ENCODE measurements at places on chromosomes 13 and 19. TPM values are rescaled to one million over a fixed set of nuclear protein-coding genes. Genes with fewer than 3 reads are reported as not detected.

GRCh38 chr19:16779539-16780163, 49.5 kb upstream of the SIN3B start:
- DNase-seq = no peak

GRCh38 chr19:3931041-3931440, 1.8 kb upstream of the NMRK2 start:
- no peak for DNase-seq

- no peak for DNase-seq
These were observed 57.7 kb downstream of the ING1 start for GRCh38 chr13:110771194-110771593.

GRCh38 chr19:4807188-4807587, 15.7 kb downstream of the FEM1A start:
- no peak for DNase-seq

- DNase-seq = peak; percentile 32
These were observed 151.7 kb downstream of the DLEU7 start for GRCh38 chr13:50691681-50692263.

GRCh38 chr13:52665325-52665724, 12.7 kb downstream of the SUGT1 start:
- DNase-seq = no peak

DNA sequence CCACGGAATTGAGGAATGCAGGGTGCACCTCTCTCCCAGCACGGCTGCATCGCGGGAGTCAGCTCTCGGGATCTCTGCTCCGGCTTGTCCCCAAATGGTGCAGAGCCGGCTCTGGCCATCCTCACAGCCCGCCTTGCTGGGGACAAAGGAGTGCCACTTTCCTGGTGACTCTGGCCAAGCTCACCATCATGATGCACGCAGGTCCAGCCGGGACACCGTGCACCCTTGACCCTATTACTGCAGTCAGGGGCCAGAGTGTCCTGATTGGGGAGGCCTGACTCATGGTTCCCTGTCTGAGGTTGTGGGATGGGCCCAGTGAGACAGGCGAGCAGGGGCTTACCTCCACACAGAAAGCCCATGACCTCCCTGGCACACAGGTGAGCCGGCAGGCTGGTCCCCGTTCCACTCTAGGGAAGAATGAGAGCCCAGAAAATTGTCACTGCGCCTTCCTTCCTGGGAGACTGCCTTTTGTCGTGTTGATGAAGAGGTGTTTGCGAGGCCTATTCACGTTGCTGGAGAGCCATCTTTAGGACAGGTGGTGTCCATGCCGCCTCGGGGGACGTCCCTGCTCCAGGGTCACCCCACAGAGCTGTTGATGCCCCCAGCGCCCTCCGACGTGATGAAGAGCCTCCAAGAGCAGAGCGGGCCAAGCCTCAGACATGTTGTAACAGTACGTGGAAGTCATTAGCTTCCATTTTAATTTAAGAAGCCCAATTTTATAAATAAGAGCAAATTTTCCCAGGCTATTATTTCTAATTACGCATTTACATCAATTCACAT, 18.5 kb upstream of the VSTM2B start:
- no peak for DNase-seq

DNA sequence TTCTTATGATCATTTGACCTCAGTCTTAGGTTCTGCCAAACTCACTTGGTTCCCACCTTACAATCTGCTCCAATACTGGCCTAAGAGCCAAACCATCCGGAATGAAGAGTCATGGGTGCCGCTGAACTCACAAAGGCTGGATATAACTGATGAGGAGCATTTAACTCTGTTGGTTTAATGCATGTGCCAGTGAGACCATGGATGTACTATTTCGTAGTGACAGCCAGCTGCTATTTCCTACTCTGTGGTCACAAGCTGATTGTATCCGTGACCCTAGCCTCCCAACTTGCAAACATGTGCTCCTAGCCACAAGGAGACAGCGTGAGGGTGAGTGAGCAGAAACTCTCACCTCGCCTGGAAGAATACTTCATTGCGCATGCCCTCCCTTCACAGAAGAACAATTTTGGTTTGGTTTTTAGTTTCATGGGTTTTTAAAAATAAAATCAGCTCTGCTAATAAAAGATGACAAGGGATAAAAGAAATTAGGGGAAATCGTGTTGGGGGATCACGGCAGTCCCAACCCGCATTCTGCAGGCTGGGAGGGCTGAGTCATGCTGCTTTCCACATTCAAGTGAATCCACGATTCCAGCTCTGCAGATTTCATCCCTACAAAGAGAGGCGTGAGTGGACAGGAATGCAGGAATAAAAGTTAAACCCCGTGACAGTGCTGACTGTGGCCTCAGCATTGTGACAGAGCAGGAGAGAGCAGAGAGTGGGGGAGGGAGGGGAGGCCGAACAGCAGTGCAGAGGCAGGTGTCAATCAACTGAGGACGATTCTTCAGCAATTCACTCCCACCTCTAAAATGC, 66.8 kb upstream of the RAP2A start:
- no peak for DNase-seq

DNA sequence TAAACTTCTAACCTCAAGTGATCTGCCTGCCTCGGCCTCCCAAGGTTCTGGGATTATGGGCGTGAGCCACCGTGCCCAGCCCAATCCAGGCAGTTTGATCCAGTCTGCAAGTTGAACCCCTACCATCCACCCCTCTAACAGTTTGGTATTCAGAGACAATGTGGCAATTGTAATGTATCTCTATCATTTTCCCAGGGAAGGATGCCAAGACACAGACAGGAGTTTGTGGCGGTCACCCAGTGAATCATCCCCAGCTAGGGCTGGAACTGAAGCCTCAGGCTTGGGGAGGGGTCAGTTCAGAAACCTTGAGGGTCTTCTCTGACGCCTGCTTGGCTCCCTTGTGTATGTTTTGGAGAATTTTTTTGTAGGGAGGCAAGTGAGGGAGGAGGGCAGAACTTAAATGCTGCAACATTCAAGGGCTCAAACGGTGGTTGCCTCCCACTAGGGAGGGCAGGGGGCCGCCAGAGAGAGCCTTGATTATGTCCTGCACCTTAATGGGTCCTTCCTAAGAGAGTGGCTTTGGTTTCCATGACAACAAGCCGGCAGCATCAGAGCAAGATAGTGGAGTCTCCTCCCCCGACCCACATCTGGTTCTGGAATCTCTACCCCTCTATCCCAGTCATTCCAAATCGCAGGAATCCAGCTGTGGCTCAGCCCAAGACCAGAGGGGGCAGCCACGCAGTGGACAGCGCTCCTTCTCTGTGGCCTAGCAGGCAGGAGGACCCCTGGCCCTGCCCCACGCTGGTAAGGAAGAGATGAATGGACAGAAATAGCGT, 14.9 kb upstream of the FEM1A start:
- no peak for DNase-seq

GRCh38 chr13:102012299-102013293, 389.3 kb downstream of the FGF14 start:
- DNase-seq = no peak

DNA sequence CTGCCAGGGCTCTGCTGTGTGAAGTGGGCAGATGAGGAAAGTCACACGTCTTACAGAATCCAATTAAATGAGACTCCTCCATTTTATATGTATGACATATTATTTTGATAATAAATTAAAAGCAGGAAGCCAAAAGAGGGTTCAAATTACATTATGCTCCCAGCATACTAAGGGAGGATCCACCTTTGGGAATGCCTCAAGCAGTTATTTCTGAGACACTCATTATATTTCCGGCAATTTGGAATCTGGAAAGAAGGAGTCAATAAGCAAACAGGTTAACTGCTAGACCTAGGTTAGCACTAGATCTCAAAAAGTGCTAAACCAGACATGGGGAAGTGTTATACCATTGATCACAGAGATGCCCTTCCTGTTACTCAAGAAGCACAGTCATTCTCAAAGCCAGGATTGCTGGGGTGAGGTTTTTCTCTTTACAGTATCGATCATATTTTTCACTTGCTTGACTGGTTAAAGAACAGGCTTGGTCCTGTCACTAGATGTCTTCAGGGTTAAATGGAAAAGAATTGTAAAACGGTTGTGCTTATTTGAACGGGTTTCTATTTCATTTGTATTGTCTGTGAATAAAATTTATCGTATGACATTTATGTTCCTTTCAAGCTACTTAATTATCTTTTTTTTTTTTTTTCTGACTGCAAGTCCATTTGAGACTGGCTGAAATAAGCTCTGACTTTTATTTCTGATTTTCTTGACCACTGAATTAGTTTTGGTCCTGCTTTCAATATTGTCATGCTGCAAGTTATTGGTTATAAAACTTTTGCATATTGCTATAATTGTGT, 523.2 kb downstream of the KLF12 start:
- no peak for DNase-seq

DNA sequence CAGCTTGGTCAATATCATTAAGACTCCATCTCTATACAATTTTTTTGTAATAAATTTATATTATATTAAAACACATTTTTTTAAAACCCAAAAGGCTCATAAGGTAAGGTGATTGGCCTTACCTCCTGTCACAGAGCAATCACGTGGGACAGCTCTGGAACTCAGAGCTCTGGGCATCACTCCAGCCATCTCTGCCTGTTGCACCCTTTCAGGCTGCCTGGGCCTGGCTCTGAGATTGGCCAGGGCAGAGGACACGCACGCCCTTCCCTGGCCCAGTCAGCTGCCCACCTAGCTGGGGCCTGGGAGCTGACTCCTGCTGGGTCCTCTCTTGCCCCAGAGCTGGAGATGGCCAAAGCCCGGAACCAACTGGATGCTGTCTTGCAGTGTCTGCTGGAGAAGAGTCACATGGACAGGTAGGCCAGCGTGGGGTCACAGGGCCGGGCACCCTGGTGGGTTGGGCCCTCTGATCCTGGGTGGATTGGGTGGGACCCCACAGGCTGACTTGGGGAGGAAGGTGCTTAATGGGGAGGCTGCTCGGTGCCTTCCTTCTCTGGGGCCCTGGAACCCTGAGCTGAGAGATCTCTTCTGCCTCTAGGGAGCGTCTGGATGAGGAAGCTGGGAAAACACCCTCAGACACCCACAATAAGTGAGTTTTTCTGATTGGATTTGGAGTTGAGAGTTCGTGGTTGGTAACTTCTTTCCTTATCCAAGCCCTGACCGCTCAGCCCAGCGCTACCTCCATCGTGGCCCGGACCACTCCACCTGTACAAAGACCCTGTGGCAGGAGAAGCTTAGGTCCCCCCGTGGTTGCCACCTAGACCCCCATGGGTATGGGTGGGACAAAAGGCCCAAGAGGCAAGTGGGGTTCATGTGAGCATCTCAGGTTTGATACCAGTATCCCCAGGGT, 3.7 kb downstream of the LIN37 start:
- DNase-seq = no peak

GRCh38 chr13:27293873-27294515, 23.4 kb downstream of the RASL11A start:
- no peak for DNase-seq

DNA sequence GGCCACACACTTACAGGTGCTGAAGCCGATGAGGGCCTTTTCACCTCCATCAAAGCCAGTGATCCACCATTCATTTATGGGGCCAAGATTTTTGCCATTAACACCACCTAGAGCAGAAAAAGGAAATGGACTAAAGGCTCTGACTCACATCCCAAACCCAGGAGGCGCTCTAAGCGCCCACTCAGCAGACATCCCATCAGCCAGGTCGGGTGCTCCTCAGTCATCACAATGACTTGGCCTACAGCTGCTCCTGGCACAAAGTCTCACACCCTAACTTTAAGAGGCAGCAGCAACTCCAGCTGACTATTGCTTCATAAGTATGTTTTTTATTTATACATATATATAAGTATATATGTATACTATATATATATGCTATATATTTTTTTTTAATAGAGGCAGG, 36.1 kb upstream of the EIF3G start:
- no peak for DNase-seq

GRCh38 chr13:26847281-26847680, 86.7 kb upstream of the GPR12 start:
- DNase-seq = no peak

The NLRP4 gene
- not detected for total RNA-seq

The LSR gene
- 4.2 TPM for total RNA-seq

The ZIM2 gene
- 5.7 TPM for total RNA-seq

The FFAR2 gene
- total RNA-seq = 0.69 TPM

The ZNF600 gene
- total RNA-seq = 9.1 TPM

The GIPC3 gene
- 0.11 TPM for total RNA-seq

Data from urinary bladder (tissue), 4 donors.